Right renal pelvis (tissue), 4 donors: ENCODE measurements at places on chromosomes 3 and 15. TPM values are rescaled to one million over a fixed set of nuclear protein-coding genes. Genes with fewer than 3 reads are reported as not detected.

DNA sequence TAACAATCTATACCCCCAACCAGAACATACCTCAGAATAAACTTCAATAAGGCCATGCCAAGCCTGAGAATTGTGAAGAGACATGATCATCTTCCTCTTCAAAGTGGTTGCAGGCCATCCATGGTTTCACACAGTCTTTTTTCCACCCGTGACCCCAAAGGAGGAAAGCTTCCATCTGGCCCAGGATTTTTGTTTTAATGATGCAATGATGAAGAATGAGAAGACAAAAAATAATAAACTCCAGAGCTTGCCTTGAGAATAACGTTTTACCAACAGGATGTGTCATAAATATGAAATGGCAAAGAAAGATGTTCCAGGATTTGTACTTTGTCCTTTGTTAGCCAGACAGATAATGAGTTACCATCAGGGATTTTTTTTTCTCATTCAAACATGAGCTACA, 201.9 kb downstream of the WNT5A start:
- no peak for DNase-seq

- DNase-seq, result no peak
Measured at GRCh38 chr3:170809007-170809974, 60.7 kb downstream of the RPL22L1 start.

DNA sequence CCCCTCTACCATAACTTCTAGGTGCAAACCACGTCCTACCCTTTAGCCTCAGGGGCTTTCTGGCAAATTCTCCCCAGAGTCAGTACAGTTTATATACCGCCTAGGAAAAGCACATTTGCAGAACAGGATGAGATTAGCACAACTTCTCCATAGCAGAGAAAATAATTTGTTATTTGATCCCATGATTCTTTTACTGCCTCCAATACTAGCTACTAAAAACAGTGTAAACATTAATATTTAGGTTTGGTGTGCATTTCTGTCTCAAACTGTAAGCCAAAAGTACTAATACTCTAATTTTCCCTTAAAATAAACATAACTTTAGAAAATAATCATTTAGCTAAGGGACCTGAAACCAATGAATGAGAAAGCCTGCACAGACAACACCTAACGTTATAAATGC, 4.5 kb downstream of the CPEB1 start:
- DNase-seq, result no peak

GOLGA6L9 gene
- 12.9 TPM for polyA plus RNA-seq

DNA sequence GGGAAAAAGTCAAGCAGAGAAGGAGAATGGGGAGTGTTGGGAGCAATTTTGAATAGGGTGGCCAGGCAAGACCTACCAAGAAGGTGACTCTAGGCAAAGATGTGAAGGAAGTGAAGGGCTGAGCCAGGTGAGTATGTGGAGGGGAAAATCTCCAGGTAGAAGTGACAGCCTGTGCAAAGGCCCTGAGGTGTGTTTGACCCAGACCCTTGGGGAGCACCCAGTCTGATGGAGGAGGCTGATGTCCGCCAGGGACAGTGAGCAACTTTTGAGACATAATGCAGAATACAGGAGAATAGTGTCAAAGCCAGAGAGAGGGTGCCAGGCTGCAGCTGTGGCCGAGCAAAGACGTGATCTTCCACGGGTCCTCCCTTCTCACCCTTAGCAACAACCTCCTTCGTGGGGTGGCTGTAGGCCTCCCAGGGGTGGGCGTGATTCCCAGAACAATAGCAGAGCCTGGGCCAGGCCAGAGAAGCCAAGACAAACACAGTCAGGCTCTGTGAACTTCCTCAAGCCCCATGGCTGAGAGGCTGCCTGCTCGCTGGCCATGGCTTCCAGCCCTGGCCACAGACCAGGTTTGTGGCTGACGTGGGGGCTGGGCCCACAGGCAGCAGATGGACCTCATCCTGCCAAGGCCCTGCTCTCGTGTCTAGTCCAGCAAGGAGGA, 58.1 kb downstream of the SLC6A6 start:
- DNase-seq, result no peak

GRCh38 chr3:100838157-100838556, 128.9 kb downstream of the TFG start:
- no peak for DNase-seq

- no peak for DNase-seq
Measured at GRCh38 chr3:108441071-108441507, 69.3 kb downstream of the MYH15 start.

DNA sequence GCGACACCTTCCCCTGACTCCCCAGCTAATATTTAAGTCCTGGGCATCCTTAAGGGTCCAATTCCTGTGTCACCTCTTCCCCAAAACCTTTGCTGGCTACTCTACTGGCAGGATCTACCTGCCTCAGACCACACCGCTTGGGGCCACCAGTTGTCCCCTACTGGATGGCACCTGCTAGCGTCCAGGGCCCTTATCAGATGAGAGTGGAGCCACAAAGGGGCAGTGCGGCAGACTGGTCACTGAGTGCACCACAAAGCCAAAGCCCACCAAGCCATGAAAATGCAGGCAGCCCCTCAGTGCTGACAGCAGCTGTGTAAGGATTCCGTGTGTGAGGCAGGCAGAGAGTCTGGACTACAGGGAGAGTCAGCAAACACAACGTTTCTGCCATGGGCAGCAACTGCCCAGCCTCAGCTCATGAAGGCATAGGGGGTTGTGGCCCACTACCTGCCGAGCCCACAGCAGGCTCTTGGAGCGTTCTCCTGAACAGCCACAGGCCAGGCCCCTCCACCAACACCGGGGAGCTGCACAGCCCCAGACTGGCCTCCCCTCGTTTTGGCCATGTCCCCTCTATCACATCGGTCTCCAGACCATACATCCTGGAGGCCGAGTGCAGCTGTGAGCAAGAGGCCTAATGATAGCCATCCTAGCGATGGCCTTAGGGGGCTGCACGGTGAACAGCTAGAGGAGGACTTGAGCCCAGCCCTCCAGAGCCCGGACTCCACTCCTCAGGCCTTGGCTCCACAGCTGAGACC, 32.3 kb downstream of the ALDH1L1 start:
- no peak for DNase-seq

DNA sequence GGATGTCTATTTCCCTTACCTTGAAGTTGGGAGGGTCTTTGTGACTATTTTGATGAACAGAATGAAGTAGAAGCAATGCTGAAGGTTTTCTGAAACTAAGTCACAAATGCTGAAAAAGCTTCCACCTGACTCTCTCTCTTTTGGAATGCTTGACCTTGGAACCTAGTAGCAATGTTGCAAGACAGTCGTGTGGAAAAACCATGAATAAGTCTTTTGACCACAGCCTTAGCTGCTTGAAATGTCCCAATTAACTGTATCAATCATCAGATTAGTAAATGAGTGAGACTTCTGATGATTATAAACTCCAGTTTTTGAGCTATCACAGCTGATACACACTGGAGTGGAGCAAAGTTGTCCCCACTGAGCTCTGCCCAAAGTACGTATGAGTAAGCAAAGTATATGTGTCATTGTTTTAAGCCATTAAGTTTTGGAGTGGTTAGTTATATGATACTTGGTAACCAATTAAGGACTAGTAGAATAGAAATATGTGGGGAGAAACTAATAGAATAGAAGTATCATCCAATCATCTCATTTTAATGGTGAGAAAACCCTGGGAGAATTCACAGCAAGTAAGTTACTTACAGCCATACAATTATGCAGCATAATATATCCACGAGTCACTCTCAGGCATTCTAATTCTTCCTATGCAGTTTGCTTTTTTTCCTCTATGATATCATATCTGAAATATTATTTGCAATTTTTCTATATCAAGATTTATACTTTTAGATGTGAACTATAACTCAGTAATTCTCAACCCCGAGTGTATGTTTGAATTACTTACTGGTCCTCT, 1010.6 kb downstream of the ROBO2 start:
- no peak for DNase-seq

C3orf22 gene
- polyA plus RNA-seq, result 0.06 TPM

GRCh38 chr3:177770383-177771230, 573.3 kb upstream of the TBL1XR1 start:
- no peak for DNase-seq

- DNase-seq, result peak; percentile 38
Measured at GRCh38 chr3:184284696-184285095, 8.9 kb downstream of the ECE2 start.

CD200R1 gene
- 1.1 TPM for polyA plus RNA-seq

DNA sequence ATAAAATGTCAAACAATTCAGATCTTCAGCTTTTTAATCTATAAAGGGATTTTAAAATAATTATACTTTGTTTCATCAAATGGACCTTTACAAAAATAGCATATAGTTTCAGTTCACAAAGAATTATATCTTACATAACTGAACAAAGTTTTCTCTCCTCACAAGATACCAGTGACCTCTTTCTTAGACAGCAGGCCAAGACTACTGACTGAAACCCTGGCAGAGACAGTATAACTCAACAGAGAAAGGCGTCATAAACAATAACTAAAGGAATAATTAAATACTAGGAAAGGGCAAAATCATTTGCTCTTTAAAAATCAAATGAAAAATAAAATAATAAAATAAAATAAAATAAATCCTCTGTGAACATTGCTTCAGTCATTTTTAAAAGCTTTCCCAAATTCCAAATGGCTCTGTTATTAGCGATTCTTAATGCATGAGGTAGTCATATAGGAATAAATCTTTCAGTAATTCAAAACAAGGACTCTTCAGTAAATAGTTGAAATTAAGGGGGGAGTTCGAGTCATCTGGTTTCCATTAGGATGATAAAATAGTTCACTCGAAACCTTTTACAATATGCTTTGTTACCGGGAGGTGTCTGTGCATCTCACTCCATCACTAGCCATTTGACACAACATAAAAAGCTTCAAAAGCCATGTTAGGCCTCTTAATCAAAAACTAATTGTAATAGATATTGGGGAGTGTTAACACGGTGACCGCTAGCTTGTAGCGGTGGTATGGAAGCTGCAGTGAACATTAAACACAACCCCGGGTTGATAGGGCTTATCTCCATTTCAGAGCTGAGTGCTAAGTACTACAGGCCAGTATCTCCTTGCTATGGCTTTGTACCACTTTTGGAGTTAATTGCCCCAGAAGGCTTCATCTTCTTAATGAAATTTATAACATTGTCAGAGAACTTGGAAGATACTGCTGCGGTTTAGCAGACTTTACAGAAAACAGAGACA, 142.9 kb upstream of the NR2F2 start:
- DNase-seq, result no peak

GRCh38 chr3:175258763-175259162, 399.6 kb downstream of the NAALADL2 start:
- DNase-seq, result no peak

DNA sequence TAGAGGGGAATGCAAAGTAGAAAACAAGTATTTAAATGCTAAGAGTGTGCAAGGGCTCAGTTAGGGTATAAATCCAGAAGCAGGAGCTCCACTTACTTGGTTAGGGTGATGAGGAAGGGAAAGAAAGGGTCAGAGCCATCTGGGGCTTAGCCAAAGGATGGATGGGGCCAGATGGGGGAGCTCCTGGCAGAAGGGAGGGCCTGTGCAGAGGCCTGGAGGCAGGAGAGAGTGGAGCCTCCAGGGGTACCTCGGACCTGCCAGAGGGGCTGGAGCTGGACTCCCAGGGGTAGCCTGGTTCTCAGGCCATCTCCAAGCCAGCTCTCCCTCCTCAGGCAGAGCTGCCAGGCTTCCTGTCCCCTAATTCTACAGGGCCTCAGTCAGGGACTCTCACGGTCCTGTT, 506.3 kb downstream of the SHQ1 start:
- DNase-seq, result no peak

- DNase-seq, result no peak
Measured at GRCh38 chr3:196216681-196217211, 412 bp downstream of the SLC51A start.

MGLL gene
- 26.5 TPM for polyA plus RNA-seq

ZNF80 gene
- polyA plus RNA-seq, result not detected

GRCh38 chr15:73991260-73991659, 835 bp downstream of the STOML1 start:
- no peak for DNase-seq

COPG1 gene
- polyA plus RNA-seq, result 151 TPM

NME9 gene
- polyA plus RNA-seq, result 3.1 TPM

DNA sequence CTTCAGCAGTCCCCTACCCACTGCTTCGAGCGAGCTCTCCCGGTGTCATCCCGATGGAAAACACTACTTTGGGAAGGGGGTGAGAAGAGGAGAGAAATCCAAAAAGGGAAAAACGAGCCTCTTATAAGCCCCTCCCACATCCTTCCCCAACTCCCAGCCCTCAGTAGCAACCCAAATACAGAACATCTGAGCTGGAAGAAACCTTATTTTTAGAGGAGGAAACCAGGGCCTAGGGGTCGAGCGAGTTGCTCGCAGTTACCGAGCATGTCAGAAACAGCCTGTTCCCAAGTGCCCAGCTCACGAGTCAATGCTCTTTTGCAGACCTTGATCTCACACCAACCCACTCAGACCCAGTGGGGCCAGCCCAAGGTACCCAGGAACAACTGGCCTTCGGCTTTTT, 14.2 kb downstream of the RBPMS2 start:
- DNase-seq, result no peak
